ENCODE measurements at places on chromosomes 1 and 21.

- no peak for DNase-seq
These were observed 27.7 kb upstream of the VN1R5 start for GRCh38 chr1:247228133-247228532.

DNA sequence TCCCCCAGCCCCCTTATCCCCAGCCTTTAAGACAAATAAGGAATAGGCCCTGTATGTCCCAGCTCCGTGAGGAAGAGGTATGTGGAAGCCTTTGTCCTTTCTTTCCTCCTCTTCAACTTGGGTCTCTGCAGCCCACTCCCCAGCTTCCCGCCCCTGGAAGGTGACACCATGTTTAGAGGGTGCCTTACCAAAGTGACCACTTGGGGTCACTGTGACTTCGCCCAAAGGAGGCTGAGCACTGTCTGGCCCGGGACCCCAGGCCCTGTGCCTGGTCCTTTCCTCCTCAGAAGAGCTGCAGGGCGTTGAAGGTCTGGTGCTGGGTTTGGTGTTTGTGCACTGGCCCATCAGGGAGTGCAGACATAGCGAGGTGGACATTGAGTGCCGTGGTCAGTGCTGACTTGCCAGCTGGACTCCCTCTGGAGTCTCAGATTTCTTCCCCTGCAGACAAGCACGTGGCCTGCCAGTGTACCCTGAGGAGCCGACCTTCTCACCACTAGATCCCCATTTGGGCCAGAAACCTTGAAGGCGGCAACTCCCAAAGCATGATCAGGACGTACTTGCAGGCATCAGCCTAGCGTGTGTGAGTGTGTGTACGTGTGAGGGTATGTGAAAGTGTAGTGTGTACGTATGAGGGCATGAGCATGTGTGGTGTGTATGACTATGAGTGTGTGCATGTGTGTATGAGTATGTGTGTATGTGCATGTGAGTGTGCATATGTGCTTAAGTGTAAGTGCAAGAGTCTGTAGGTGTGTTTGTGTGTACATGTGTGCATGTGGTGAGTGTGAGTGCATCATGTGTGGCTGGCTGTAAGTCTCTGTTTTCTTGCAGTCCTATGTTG is 181.4 kb upstream of the KIAA0040 start:
- DNase-seq, result peak; percentile 59

GRCh38 chr1:155301342-155301841 is at the start of gene PKLR:
Gene PKLR, minus strand, starts transcription at chr1:155301438. Its CDS starts 43 bp downstream, at chr1:155301395.
- no peak for DNase-seq

- no peak for DNase-seq
These were observed 353.8 kb upstream of the PLXNA2 start for GRCh38 chr1:208598021-208598420.

DNA sequence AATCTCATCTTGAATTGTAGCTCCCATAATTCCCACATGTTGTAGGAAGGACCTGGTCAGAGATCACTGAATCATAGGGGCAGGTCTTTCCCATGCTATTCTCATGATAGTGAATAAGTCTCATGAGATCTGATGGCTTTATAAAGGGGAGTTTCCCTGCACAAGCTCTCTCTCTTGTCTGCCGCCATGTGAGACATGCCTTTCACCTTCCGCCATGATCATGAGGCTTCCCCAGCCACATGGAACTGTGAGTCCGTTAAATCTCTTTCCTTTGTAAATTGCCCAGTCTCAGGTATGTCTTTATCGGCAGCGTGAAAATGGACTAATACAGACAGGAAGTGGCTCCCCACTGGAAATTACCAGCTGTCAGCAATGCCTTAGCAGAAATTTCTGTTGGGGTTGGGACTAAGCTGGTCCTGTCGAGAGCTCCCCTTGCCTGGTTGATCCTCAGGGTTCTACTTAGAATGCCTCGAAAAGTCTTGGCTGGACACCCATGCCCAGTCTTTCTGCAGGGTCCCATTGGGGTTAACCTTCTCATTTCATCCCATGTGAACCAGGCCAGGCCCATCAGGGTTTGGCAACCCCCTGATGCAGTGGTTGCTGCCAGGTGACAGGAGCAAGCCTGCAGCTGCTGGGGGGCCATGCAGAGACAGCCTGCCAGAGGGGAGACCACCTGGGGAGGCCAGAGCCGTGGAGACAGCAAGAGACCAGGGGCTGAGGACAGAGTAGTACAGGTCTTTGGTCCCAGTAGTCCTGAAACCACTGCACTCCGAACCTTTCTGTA is 2.8 kb upstream of the ABCG1 start:
- DNase-seq, result no peak

GRCh38 chr1:39689635-39690034 is 1.6 kb downstream of the HPCAL4 start:
- DNase-seq, result no peak

DNA sequence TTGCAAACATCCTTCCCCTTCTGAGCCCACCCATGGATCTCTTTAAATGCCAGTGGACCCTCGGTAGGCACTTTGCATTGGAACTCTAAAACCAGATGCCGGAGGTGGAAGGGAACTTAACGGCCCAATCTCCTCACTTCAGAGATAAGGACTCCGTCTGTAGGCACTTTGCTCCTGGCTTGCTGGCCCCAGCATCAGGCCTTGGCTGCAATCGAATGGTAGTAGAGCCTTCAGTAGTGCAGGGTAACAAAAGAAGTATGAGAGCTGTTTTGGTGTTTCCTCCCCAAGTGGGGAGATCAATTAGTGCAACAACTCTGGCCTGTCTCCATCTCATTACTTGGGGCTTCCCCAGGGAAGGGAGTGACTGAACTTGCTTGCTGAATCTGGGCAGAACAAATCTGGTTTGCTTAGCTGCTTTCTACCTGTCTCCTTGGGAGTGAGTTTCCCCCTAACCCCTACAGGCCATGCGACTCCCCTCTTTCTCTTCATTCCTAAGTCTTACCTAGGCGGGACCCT is 70.8 kb downstream of the TENT5C start:
- no peak for DNase-seq

DNA sequence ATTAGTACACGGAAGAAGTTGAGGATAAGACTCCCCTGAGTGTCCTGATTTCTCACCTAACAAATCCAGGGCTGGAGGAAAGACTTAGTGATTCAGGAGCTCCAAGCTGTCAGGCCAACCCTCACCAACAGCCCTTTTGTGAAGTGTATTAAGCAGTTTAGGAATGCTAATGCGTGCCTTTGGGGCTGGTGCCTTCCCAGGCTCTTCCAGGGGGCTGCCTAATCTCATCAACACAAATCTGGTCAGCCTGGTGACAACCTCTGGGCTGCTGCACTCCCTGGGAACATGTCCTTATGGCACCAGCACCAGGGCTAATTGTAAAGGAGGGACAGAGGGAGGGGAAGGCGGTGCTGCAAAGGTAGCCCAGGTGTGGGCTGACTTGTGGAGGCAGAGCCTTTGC is 15.5 kb downstream of the CSMD2 start:
- no peak for DNase-seq

GRCh38 chr21:33101300-33101911 is 31.5 kb downstream of the OLIG1 start:
- no peak for DNase-seq

DNA sequence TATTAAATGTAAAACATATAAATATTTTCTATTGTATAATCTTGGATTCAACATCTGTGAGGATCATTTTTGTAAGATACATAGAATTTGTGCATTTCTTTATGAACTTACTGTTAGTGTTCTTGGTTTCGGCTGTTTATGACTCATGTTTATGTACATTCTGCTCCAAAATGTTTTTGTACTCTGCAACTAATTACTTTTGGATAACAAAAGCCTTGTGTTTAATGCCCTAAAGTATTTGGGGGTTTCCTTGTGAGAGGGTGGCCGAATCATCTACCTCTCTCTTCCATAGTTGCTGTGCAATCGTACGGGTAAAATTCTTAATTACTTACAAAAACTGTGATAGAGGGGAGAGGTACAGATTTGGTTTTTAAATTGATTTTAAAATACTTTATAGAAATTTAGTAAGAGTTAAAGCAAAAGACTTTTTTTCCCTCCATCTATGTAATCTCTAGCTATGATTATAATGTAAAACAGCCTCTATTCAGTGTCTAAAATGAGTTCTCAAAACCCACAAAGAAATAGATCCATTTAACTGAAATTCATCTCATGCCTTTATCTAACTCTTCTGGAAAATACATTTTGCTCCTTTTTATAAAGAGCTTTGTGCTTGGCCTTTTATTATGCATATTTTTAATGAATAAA is 38.7 kb upstream of the LRRC8C start:
- no peak for DNase-seq

DNA sequence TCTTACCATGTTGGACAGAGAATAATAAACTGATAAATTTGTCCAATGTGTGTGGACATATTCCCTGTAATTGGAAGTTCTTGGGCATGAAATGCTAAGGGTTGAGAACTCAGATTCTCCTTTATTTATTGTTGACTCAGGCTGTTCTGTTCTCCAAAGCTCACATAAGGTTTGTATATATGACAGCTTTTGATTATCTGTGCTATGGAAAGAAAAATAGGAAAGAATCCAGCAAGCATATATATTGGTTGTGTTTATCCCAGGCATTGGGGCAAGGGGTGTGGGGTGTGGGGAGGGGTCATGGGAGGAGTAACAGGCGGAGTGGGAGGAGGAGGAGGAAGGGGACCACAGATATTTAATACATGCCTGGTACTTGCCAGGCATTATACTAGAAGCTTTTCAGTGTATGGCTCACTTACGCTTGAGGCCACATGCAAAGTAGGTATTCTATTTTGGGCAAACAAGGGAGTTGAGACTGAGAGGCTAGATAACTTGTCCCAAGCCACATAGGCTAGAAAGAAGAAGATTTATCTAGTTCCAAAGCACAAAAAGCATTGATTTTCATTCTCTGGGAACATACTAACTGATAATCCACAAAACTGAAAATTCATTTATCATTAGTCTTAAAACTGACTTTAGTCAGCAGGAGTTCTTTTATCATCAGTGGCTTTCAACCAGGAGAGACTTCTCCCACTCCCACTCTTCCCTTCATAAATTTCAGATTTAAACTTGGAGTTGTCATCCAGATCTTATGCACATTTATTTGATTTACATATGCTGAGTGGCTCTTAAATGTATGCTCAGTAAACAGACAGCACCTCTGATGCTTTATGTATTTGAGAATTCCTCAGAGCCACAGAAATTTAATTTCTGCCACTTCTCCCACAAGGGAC is 27.2 kb downstream of the NGF start:
- no peak for DNase-seq

- no peak for DNase-seq
These were observed 149.4 kb upstream of the LMO4 start for GRCh38 chr1:87179076-87179810.

- DNase-seq, result no peak
These were observed 25.6 kb downstream of the LPGAT1 start for GRCh38 chr1:211804915-211805314.

- no peak for DNase-seq
These were observed 18.6 kb downstream of the EXOC8 start for GRCh38 chr1:231319080-231319479.

- DNase-seq, result no peak
These were observed 104.0 kb downstream of the CDC7 start for GRCh38 chr1:91604632-91605031.

- no peak for DNase-seq
These were observed 2.4 kb downstream of the SH2D5 start for GRCh38 chr1:20729990-20730689.

DNA sequence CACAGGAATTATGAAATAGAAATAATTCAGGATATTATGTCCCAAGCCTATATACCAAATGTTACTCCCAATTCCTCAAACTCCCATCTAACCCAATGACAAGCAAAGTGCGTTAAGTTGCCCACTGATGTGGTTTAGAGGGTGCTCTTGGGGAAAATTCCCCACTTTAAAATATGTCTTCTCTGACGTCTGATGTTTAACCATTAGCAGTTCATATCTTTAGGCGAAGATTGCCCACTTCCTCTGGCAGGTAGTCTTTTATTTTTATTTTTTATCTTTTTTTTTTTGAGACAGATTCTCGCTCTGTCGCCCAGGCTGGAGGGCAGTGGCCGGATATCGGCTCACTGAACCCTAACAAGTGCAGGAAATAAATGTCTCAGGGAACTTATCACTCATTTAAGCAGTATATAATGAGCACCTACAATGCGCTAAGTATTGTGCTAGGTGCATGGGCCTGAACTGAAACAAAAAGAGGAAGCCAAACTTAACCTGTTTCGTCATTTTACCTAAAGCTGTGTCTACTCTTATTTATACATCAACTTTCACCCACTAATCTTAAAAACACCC is 1.3 kb upstream of the LYST start:
- DNase-seq, result no peak

GRCh38 chr1:50422946-50423669 is at the start of gene DMRTA2:
Gene DMRTA2, minus strand, starts transcription at chr1:50423443. Its CDS starts 1,907 bp downstream, at chr1:50421536.
- DNase-seq, result no peak

Measured in mesothelial cell of epicardium (in vitro differentiated cells).